Activated naive CD8-positive, alpha-beta T cell treated with anti-CD3 and anti-CD28 coated beads, Interleukin-2, amount 50 U/mL, for 24 hours (primary cell): ENCODE measurements at places on chromosomes 12 and 14.

GRCh38 chr12:9864913-9865675, 4.1 kb downstream of the CLEC2B start:
- DNase-seq: no peak
- peak overlapping the region; percentile 88 for H3K4me3 ChIP-seq
- H3K4me1 ChIP-seq: peaks cover 49% of the 10 kb centered on the region
- H3K27ac ChIP-seq: peak overlapping the region; percentile 94
- no peaks in the 10 kb centered on the region for H3K27me3 ChIP-seq

DNA sequence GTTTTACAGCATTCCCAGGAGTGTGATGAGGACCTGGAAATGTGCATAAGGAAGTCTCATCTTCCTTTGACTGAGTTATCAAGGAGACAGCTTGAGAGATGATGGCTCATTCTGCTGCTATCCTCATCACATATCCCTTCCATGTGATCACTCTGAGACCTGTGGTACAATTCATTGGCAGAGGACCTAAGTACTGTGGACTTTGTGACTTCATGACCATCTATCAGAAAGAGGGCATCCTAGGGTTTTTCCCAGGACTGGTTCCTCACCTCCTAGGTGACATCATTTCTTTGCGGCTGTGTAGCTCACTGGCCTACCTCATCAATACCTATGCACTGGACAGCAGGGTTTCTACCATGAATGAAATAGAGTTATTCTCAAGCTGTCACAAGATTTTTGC, 172.1 kb upstream of the PLEKHG7 start:
- no peak overlapping the region for H3K27ac ChIP-seq
- H3K4me3 ChIP-seq: no peak overlapping the region
- peaks cover 6% of the 10 kb centered on the region for H3K36me3 ChIP-seq
- no peaks in the 10 kb centered on the region for H3K27me3 ChIP-seq

GRCh38 chr14:92847278-92847677, 53.2 kb downstream of the GOLGA5 start:
- H3K4me1 ChIP-seq: peaks cover 59% of the 10 kb centered on the region
- H3K4me3 ChIP-seq: no peak overlapping the region
- peaks cover 9% of the 10 kb centered on the region for H3K36me3 ChIP-seq
- H3K27ac ChIP-seq: peak overlapping the region; percentile 90
- DNase-seq: peak; percentile 29

DNA sequence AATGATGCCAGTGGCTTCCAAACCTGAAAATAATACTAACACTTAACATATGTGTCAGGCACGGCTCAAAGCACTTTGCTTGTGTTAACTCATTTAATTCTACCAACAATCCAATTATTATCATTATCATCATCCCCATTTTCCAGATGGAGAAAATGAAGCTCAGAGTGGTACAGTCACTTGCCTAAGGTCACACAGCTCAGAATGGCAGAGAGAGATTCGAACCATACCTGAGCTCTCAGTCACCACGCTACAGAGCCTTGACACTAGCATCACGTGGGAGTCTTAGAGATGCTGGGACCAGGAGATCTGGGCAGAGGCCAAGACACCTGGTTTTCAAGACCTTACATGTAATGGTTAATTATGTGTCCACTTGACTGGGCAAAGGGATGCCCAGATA, 34.2 kb downstream of the DHX37 start:
- H3K4me1 ChIP-seq: no peaks in the 10 kb centered on the region
- H3K36me3 ChIP-seq: peaks cover 46% of the 10 kb centered on the region
- no peak for DNase-seq
- H3K27me3 ChIP-seq: no peaks in the 10 kb centered on the region

- no peak overlapping the region for H3K4me3 ChIP-seq
- no peak for DNase-seq
- H3K36me3 ChIP-seq: no peaks in the 10 kb centered on the region
- peak overlapping the region; percentile 21 for H3K27ac ChIP-seq
Observed at GRCh38 chr14:20486684-20487395, 17.6 kb downstream of the PNP start.

DNA sequence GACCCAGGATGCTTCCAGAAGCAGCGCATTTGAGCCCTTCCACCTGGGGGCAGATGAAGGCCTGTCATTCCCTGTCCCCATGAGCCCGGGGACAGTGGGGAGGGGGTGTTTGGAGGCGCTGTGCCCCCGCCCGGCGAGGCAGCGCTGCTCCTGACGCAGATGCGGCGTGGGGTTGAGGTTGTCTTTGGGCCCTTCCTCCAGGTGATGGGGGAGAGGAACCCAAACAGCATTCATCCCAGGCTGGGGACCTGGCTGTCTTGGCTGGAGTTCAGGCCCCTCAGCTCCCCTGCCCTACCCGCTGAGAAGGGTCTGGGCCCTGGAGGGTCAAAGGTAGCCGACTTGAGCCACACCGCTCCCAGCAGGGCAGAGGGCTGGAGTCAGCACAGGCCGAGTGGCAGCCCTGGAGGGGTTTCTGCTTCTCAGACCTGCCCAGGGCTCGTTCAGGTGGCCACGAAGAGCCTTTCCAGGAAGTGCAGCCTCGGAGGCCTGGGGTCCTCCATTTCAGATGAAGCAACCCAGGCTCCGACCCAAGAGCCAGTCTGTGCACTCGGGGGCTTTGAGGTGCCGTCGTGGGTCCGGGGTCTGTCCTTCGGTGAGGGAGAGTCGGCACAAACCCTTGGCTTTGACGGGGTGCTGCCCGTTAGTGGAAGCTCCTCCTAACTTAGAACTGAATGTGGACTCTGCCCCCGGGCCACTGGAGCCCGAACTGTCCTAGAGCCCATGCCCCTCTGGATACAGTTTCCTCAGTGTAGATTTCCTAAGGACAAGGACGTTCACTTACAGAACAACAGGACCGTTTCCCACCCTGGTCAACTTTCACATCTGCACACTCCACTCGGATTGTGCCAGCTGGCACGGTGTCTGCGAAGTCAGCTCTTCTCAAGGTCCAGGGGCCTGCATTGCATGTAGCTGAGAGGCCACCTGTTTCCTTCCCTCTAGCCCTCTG, 16.1 kb downstream of the ACADS start:
- H3K27ac ChIP-seq: no peak overlapping the region
- no peaks in the 10 kb centered on the region for H3K27me3 ChIP-seq
- H3K36me3 ChIP-seq: no peaks in the 10 kb centered on the region
- H3K4me1 ChIP-seq: no peaks in the 10 kb centered on the region
- no peak for DNase-seq
- H3K4me3 ChIP-seq: no peak overlapping the region

GRCh38 chr12:129351481-129351880, 498.2 kb downstream of the GLT1D1 start:
- no peaks in the 10 kb centered on the region for H3K36me3 ChIP-seq
- no peak overlapping the region for H3K4me3 ChIP-seq
- no peak overlapping the region for H3K27ac ChIP-seq
- no peaks in the 10 kb centered on the region for H3K4me1 ChIP-seq

DNA sequence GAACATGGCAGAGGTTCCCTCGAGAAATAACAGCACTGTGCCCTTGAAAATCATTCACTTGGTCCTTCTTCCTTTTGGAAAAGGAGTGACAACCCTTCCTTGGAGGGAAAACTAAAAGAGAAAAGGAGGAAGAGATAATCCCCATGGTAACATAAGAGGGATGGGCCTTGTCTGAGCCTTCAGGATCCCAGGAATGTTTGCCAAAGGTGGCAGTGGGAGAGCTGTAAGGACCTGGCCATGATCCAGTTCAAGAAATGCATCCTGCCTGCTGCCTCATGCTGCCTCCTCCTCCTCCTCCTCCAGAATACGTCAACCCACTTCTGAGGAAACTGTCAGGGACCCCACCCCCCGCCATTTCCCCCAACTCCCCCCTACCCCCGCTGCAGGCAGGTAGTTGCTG, 118.8 kb downstream of the KCNK10 start:
- no peak overlapping the region for H3K27ac ChIP-seq
- peaks cover 19% of the 10 kb centered on the region for H3K27me3 ChIP-seq
- no peak for DNase-seq
- no peaks in the 10 kb centered on the region for H3K36me3 ChIP-seq

GRCh38 chr14:103882503-103883262, 35.3 kb upstream of the PPP1R13B start:
- no peaks in the 10 kb centered on the region for H3K27me3 ChIP-seq
- no peaks in the 10 kb centered on the region for H3K36me3 ChIP-seq
- DNase-seq: no peak
- H3K4me3 ChIP-seq: no peak overlapping the region
- H3K4me1 ChIP-seq: peaks cover 19% of the 10 kb centered on the region
- no peak overlapping the region for H3K27ac ChIP-seq

- no peaks in the 10 kb centered on the region for H3K4me1 ChIP-seq
- DNase-seq: no peak
- H3K27me3 ChIP-seq: no peaks in the 10 kb centered on the region
- no peak overlapping the region for H3K4me3 ChIP-seq
Observed at GRCh38 chr14:105384041-105384557, 14.2 kb upstream of the TEX22 start.

DNA sequence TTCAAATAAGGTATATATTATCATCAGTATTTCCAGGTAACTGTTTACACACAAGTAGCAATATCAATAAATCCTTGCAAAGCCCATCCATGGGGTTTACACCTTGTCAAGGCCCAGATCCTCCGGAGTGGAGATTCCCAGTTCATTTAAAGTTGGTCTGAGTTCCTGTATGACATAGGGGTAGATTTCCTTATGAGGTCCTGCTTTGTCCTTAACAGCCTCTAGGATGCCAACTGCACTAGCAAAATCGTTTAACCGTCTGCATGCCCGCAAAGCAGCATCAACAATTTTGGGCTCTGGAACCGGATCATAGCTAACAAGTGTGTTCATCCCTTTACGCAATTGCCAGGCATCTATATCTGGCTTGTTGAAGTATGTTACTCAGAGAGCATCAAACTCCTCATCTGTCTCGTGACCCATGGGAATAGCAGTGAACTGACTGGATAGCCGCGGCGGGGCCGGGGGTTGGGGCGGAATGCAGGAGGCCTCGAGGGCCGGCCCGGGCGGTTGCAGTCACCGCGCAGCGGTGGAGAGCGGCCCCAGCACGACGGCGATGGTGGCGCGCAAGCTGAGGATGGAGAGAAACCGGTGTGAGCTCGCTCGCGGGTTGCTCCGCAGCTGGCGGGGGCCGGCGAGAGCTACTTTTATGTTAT, 30.6 kb upstream of the FBXO34 start:
- no peak for DNase-seq
- no peak overlapping the region for H3K4me3 ChIP-seq
- no peaks in the 10 kb centered on the region for H3K36me3 ChIP-seq
- H3K27ac ChIP-seq: no peak overlapping the region
- H3K27me3 ChIP-seq: peaks cover 11% of the 10 kb centered on the region
- H3K4me1 ChIP-seq: no peaks in the 10 kb centered on the region

DNA sequence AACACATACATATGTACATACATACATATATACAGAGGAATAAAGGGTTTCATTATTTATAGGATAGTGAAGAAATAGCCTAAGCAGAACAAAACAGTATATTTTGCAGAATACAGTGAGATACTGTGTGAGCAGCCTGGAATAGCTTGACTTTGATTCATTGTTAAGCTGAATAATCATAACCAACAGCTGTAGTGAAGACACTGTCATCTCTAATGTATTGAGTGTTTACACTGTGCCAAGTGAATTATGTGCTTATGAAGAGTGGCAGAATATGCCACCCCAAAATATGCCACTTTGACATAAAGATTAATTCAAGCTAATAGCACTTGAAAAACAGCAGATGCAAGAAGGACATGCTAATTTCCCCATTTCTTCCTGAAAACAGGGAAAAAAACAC, 48.2 kb upstream of the LRFN5 start:
- H3K4me1 ChIP-seq: no peaks in the 10 kb centered on the region
- no peaks in the 10 kb centered on the region for H3K36me3 ChIP-seq
- peaks cover 2% of the 10 kb centered on the region for H3K27me3 ChIP-seq
- no peak overlapping the region for H3K27ac ChIP-seq

- H3K27ac ChIP-seq: no peak overlapping the region
- no peak for DNase-seq
- no peaks in the 10 kb centered on the region for H3K4me1 ChIP-seq
Observed at GRCh38 chr14:99554757-99555531, 49.1 kb downstream of the CCDC85C start.

DNA sequence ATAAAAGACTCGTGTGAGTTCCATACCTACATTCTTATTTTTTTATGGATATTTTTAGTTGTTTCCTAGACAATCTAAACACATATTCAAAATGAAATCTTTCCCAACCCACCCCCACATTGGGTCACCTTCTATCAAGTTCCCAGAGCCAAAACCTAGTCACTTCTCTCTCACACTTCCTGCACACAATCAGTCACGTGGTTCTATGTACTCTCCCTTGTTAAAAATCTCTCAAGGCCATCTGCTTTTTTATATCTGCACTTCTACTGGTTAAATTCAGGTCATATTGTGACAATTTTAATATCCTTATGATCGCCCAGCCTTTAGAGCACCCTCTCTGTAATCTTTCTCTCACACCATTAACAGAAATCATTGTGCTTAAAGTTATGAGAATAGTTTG, 175.0 kb upstream of the SYT10 start:
- no peaks in the 10 kb centered on the region for H3K27me3 ChIP-seq
- no peak for DNase-seq
- H3K36me3 ChIP-seq: no peaks in the 10 kb centered on the region
- H3K27ac ChIP-seq: no peak overlapping the region

- H3K36me3 ChIP-seq: peaks cover 21% of the 10 kb centered on the region
- no peak overlapping the region for H3K27ac ChIP-seq
- DNase-seq: no peak
- H3K4me3 ChIP-seq: no peak overlapping the region
- peaks cover 32% of the 10 kb centered on the region for H3K4me1 ChIP-seq
Observed at GRCh38 chr12:55912908-55913307, 14.8 kb downstream of the PYM1 start.

DNA sequence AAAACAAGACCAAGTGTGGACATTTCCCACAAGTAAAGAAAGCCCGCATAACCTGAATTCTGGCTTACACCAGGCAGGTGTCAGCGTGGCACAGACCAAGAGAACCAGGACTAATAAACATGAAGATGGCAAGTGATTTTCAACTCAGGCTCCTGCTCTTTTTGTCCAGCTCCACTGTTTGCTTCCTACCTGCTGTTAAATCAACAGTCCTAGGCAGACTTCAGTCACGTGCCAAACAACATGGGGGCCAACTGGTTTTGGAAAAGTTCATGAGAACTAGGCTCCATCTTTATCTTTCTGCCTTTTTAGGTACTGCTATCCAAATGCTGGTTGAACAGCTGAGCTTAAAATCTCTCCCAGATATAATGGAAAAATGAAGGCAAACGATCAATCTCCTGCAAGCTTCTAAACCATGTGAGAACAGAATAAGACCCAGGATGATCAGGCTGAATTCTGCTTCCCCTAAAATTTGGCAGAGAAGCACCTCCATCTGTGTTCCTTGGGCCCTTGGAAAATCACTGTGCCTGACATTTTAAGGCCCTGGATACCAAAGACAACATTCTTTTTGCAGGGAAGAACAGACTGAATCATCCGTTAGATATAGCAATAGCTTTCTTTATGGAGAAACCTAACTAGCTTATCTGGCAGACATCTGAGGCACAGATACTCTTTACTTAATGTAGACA, 215.6 kb upstream of the USP15 start:
- no peaks in the 10 kb centered on the region for H3K27me3 ChIP-seq
- no peak for DNase-seq

- H3K27me3 ChIP-seq: no peaks in the 10 kb centered on the region
- no peak overlapping the region for H3K4me3 ChIP-seq
- DNase-seq: no peak
- peaks cover 11% of the 10 kb centered on the region for H3K36me3 ChIP-seq
Observed at GRCh38 chr12:122107261-122107660, 28.7 kb downstream of the MLXIP start.

GRCh38 chr14:75723716-75724115, 62.7 kb downstream of the TTLL5 start:
- no peak for DNase-seq
- no peaks in the 10 kb centered on the region for H3K27me3 ChIP-seq
- peaks cover 45% of the 10 kb centered on the region for H3K36me3 ChIP-seq
